ENCODE measurements at places on chromosomes 6 and 20.

DNA sequence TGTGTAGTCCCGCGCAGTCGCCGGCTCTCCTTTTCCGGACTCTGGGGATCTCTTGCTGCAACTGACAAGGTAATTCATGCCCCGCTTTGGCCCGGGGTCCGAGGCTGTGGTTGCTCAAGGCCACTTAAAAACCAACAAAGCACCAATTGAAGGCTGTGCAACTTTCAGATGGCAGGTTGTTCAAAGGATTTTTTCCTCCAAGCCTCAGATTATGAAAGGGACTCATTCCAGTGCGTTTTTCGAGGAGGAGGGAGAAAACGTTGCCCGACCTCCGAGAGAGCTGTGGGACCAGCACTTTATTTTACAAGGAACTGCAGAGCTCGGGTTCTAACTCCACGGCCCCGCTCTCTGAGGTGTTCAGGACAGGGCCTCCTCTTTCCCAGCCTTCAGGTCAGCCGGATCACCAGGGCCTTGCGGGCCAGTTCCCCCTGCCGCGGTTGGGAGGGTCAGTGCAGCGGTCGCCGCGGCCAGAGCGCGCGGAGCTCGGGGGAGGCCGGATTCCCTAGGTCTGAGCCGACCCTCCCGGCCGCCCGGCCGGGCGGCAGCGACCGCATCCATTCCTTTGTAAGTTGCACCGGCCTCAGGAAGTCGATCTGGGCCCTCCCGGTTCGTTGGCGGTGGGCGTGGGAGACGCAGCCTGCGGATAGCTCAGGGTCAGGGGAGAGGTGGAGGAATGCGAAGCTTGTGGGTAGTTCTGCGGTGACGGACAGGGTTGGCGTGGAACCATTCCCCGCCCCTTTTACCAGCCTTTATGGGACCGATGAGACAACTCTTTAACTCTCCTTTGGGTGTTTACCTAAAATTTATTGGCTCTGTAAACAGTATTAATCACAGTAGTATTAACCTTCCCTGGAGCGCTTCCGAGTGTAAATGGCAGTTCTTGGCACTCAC, 1.6 kb downstream of the UTRN start:
- DNase-seq: peak; percentile 90

DNA sequence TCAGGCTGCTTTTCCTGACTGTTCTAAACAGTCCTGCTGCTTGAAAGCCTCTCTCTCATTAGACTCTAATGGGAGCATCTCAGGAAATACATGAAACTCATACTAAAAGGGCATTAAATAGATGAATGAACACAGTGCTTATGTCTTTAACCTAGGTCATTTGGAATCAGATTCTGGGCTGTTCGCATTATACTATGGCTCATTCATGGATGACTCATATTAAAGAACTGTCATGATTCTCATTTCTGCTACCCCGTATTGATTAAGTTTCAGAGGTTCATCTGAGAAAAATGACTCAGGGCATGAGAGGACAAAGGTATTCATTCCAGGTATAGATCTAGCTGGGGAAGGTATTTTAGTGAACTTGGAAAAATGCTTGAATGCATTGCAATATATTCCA, 335.5 kb downstream of the GJA1 start:
- DNase-seq: no peak

GRCh38 chr6:24009319-24009718, 116.7 kb upstream of the NRSN1 start:
- no peak for DNase-seq

GRCh38 chr20:37379967-37380828, 34.3 kb downstream of the SRC start:
- DNase-seq: no peak

DNA sequence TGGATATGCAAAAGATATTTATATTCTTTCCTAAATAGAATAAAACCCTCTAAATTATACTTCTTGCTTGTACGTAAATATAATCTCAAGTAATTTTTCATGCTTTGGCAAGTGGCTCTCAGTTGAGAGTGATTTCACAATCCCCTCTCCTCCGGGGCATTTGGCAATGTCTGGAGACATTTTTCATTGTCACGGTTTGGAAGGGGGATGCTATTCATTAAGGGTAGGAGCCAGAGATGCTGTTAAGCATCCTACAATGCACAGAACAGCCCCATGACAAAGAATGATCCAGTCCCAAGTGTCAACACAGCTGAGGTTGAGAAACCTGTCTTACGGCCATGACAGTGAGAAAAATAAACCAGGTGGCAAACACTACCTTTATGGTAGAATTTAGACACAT, 75.7 kb downstream of the AGPAT4 start:
- no peak for DNase-seq

GRCh38 chr6:90230548-90231215, 66.0 kb downstream of the BACH2 start:
- DNase-seq: no peak

DNA sequence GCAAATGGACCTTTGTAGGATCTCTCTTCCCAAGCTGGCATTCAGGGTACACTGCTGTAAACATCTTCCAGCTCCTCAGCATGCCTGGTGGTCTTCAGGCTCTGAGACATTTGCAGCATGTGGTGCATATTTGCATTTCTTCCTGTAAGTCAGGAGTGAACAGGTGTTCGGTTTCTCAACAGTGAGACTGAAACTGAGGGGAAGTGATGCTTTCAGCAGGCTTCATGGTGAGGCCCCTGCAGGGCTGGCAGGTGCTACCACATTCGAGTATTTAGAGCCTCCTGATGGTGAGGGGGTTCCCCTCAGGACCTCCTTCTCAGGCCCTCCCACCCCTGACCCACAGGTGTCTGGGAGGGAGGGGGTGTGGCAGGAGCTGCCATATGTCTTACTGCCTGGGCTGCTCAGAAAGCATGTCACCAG, 15.1 kb downstream of the MYBL2 start:
- no peak for DNase-seq

GRCh38 chr6:3322366-3322890, 63.7 kb downstream of the PSMG4 start:
- DNase-seq: peak; percentile 82

DNA sequence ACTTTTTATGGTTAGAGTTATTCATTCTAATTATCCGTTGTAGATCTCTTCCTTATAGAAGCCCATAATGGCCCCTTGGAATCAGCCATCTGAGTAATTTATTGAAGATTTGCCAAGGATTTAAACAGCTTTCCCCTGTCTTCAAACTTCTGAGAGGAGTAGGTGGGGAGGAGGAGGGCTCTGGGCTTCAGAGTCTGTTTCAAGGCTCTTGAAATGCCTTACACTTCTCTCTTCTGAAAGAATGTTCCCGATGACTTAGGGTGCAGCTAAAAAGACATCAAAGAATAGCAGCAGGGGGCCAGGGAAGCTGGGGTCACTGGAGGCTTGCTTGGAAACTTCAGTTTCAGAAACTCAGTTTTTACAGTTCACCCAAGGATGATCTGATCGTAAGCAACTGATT, 165.3 kb downstream of the ZDHHC14 start:
- no peak for DNase-seq

DNA sequence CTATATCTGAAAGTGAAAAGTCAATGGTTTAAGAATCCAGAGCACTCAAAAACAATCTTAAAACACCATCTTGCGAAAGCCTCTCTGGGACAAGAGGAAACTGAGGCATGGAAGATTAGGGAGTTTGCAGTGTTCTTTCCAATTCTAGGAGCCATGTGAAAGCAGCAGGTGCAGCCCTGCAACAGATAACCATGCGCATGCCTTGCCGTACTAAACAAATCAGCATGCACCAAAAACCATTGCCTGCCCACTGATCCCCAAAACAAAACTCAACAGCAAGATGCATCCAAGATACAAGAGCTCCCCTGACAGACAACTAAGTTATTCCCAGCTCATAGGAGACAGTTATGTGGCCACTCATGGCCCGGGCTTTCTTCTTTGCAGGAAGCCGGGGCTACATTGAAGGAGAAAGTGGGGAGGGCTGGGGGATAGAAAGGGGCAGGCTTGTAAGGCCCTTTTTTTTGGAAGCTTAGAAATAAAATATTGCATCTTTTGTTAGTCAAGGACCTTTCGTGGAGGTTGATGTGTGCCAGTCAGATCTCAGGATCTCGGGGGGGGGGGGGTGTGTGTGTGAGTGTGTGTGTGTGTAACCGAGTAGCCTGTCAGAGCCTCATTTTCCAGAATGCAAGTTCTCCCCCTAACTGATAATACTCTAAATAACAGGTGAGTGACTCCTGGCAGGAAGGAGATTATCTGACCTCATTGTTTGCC, 178.4 kb downstream of the MBOAT1 start:
- no peak for DNase-seq

DNA sequence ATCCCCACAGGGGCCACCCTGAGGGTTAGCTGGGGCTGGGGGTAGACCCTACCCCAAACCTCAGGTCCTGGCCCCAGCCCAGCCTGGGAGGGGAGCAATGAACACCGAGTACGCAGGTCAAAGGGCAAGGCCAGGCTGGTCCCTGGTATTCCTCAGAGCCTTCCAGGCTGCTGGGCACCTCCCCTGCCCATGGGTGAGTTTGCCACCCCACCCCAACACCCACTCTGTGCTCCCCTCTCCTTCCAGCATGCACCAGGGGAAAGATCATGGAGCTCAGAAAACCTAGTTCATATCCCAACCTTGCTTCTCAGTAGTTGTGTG, 103.9 kb upstream of the FOXP4 start:
- no peak for DNase-seq

GRCh38 chr6:159633196-159633595, 59.8 kb downstream of the SOD2 start:
- DNase-seq: no peak

GRCh38 chr6:121917263-121917829, 481.9 kb downstream of the GJA1 start:
- no peak for DNase-seq

- no peak for DNase-seq
Measured at GRCh38 chr6:106789428-106790148, 160.2 kb downstream of the QRSL1 start.

- no peak for DNase-seq
Measured at GRCh38 chr6:80158478-80158989, 52.1 kb downstream of the BCKDHB start.

- DNase-seq: no peak
Measured at GRCh38 chr20:50121858-50122271, 8.9 kb upstream of the UBE2V1 start.

DNA sequence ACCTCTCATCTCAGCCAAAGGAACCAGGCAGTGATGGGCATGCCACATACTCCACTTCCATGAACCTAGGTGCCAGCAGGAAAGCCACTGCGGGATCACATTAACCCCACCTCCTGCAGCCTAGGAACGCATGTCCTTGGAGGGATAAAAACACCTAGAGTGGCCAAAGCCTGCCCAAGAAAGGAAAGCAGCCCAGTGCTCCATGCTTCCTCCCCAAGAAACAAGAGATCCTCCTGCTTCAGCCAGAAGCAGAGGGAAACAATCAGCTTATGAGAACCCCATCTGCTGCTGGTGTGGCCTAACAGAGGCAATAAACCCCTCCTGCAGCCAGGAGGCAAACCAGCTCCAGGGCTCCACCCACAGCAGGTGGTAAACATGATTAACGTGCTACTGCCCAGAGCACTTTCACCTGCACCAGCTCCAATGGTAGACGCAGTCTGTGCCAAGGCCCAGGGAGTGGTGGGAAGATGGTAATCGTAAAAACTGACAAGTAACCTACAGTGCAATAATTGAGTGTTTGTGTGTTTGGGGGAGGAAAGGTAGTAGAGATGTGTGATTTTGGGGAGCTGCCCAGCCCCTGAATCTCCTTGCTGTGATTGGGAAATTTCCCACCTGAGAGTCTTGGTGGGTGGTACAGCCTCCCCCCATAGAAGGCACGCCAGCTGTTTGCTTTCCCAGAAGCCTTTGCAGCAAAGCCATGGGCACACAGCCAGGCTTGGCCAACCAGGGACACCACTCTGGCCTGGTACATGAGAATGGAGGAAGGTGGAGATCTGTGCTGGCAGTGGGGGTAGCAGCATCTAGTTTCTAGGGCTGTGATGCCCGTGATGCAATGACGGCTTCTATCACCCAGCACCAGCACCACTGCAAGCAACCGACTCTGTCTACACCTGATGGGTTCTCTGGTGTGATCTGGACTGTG, 50.6 kb upstream of the TBC1D7 start:
- DNase-seq: no peak

GRCh38 chr20:2146080-2146867, 44.6 kb downstream of the STK35 start:
- DNase-seq: no peak

DNA sequence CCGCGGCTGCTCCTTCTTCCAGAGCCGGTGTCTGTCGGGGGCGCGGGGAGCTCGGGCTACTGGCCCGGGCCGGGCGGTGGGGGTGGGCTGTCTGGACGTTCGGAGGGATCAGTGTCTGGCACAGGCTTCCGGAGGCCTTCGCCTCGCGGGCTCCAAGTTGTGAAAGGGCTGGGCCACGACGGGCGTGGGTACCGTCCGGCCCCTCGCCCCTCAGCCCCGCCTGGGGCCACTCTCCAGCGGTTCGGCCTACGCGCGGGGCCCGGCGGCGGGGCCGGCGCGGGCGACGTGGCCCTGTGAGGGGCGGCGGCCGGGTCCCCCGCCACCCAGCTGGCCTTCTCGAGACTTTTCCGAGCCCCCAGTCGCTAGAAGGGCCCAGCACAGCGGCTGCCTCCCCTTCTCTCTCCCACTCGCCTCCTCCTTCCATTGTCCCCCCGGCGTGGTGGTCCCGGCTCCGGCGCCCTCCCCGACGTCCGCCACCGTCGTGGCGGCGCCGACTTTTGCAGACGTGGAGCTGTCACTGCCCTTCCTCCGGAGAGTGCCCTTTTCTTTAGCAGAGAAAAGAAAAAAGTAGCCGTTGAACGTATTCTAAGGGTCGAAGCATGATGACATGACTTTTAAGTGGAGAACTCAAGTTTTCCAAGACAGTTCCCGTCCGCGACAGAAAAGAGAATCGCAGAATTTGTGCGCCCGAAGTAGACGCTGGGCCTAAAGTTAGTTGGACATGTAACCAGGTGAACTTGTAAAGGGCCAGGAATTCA, 571 bp downstream of the ITCH start:
- DNase-seq: no peak

GRCh38 chr6:44071670-44072451, 55.4 kb downstream of the MRPL14 start:
- DNase-seq: no peak

GRCh38 chr6:169785566-169785965, 34.1 kb downstream of the ERMARD start:
- peak; percentile 57 for DNase-seq

- no peak for DNase-seq
Measured at GRCh38 chr6:136370988-136371728, 81.5 kb upstream of the BCLAF1 start.

DNA sequence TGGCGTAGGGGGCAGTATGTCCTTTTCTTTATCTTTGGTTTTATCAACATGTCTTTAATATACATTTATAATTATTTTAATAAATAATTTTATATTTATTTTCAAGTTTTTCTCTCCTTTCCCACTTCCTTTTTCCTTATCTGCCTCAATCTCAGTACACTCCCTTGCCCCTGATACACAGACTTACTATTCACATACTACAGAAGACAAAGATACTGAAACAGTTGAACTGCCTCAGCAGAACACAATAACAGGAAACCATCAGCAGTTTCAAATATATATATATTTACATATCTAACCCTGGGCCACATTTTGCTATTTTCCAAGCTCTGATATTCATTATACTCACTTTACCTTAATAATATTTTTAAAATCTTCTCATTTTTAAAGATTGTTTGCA, 19.8 kb downstream of the IBTK start:
- DNase-seq: no peak
